Cortex of kidney (tissue), 1 donor: ENCODE measurements at places on chromosomes 3 and 15.

DNA sequence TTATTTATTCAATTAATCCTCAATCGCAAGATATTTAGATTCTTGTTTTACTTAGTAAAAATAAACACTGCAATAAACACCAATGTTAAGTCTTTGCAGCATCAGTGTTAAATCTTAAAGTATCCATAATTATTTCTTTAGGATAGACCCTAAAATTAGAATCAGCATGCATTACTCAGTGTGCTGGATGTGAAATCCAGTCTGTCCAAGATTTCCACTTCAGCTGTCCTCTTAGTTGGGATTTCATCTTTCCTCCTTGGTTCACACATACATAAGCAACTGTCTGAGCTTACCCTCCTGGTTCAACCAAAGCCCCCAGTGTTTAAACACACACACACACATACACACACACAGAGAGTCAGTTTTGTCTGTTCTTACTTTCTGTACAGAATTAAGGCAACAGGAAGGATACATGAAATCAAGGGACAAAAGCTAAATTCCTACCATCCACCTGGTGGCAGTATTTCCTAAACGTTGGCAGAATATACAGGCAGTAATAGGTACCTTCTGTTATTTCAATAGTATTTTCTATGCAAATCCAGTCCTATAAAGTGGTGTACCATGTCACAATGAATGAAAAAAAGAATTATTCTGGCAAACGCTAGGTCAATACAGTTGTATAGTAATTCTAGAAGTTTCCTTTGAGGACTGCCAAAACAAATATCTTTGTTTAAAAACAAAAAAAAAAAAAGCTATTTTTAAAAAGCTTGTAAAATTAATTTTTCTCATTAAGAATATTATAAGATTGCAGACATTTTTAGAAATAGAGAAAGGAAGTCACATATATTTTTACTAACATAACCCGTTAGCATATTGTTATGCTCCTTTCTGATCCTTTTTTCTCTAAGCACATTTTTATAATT is 27.3 kb upstream of the DMXL2 start:
- DNase-seq, result no peak

DNA sequence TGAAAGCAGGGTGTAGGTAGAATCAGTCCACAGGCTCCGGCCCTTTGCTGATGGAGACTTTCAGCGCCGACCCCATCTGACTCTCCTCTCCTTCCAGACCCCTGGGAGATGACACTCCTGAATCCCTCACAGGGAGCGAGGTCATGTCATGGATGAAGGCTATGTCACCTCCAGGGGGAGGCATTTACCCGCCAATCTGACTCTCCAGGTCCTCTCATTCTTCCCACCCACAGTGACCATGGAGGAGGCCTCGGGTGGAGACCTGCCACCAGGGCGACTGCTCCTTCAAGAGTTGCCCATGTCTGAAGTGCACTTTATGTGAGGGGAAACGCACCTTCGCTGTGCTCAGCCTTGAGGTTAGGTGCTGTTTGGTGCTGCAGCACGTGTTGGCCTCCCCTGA is 112.7 kb downstream of the KLF13 start:
- DNase-seq, result no peak

GRCh38 chr15:77019521-77020331 is 24.8 kb downstream of the PSTPIP1 start:
- no peak for DNase-seq

- DNase-seq, result no peak
Measured at GRCh38 chr3:120855665-120856437, 52.2 kb upstream of the STXBP5L start.

DNA sequence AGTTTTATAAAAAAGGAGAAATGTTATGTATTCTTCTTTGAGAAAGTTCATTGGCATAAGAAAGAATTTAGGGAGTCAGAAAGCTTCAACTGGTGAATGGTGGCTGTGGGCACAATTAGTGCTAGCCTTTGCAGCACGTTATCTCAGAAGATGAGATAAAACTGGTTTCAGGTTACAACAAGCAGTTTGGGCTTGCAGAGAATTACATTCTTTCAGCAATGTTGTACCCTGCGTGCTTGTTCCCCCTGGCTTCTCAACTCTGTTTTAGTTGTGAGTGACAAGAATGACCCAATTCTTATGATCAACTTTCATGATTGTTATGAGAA is 31.6 kb upstream of the ACP3 start:
- DNase-seq, result no peak
